ENCODE measurements at places on chromosomes 5 and 9.

- DNase-seq: no peak
Observed at GRCh38 chr5:72509401-72509800, 2.2 kb upstream of the ZNF366 start.

GRCh38 chr9:69324549-69325401 lies at the start of gene ENTREP1:
Gene ENTREP1 (plus strand): TSS chr9:69325215. CDS start chr9:69325310, 95 bp downstream.
- DNase-seq: peak; percentile 18

DNA sequence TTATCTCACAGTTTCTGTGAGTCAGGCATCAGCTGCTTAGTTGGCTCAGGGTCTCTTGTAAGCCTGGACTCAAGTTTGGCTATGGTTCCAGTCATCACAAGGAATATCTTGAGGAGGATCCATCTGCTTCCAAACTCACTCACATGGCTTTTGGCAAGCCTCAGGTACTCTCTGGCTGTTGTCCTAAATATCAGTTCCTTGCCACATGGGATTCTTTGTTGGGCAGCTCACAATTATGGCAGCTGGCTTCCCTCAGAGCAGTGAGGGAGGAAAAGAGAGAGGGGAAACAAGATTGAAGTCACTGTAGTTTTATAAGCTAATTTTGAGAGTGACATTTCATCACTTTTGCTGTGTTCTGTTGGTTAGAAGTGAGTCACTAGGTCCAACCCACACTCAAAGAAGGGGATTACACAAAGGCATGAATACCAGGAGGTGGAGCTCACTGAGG lies 144.5 kb downstream of the GCNT1 start:
- no peak for DNase-seq

- DNase-seq: no peak
Observed at GRCh38 chr5:71782393-71782770, 63.3 kb downstream of the CARTPT start.

DNA sequence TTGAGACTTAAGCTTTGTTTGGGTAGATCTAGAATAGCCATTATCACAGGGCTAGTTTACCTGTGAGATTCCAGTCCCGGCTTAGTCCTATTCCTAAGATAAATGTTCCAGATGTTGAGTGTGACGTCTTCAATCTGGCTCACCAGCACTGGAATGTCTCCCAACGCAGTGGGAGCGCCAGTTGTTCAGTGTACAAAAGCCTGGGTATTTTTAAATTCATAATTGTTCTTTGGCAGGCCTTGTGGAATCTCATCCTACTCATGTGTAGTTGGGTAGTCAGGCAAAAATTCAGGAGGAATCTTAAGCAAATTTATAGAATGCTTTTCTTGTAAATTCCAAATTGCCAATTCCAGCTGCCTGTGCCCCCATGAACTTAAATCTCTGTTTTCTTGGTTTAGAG lies 272.6 kb upstream of the KCNN2 start:
- no peak for DNase-seq

GRCh38 chr9:122133263-122133983 lies 26.2 kb downstream of the NDUFA8 start:
- no peak for DNase-seq

DNA sequence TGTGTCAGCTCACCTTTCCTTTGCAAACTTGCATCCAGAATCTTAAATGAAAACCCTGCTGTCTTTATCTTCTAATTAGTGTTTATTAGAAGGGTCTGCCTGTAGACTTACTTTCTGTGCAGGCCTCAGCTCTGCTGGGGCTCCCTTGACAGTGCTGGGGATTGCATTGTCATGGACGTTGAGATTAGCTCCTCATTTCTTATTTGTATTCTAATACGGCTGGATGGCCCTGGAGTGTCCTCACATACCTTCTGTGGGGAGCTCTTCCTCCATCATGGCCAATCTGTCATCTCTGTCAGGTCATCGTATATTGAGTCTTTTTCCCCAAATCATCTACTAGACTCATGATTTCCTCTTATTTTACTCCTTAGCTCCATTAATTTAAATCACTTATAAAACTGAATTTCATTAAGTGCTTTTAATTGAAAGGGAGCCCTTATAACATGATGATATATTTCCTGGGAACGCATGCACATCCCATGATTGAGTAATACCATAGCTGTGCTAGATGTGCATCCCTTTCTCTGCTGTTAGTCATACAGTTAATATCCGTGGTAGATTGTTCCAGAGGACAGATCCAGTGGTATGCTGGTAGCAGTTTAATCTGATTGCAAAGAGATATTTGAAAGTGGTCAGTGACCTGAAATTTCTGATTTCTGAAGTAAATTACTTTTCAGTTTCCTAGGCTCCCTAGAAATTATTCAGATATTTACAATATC lies 61.6 kb downstream of the ICE1 start:
- no peak for DNase-seq

GRCh38 chr5:96997265-96997859 lies 61.5 kb downstream of the LNPEP start:
- peak; percentile 67 for DNase-seq

DNA sequence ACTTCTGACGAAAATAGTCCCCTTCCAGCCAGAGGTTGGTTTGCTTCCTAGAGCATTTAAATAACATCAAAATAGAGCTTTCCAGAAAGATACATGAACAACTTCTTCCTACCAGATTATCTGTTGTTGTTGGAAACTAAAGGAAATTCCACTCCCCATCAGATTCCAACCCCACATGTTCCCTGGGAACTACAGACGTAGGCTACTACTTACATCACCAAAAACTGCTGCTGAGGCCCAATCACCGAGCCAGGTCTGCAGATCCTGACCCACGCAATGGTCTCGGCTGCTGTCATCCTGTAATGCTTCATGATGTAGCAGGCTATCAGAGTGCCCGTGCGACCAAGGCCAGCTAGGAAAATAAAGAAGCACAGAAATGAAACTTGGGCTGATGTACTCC lies 73.4 kb downstream of the HABP4 start:
- no peak for DNase-seq

DNA sequence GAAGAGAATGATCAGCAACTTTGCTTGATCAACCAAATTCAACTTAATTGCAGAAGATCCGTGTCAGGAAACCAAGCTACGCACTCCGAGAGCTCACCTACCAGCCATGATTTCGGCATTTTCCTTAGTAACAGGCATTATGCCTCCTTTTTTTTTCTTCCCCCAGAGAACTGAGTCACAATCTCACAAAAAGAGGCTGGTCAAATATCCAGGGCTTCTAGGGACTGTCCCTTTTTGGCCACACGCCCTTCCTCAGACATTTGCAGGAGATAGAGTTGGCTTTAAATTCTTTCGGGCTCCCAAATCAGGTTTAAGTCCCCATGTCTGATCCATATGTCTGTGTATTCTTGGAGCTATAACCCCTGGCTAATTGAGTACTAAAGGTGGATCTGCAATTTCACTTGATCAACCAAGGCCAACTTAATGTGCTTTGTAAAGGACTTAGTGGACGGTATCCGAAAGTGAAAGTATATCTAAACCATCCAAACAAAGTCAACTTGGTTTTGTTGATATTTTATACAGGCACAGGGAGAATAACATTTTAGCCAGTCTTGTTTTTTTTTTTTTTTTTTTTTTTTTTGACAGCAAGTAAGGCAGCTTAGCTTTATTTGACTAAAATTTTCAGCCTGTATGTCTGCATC lies 100.8 kb upstream of the TBCA start:
- no peak for DNase-seq

GRCh38 chr5:143228597-143229293 lies 174.7 kb downstream of the NR3C1 start:
- no peak for DNase-seq

DNA sequence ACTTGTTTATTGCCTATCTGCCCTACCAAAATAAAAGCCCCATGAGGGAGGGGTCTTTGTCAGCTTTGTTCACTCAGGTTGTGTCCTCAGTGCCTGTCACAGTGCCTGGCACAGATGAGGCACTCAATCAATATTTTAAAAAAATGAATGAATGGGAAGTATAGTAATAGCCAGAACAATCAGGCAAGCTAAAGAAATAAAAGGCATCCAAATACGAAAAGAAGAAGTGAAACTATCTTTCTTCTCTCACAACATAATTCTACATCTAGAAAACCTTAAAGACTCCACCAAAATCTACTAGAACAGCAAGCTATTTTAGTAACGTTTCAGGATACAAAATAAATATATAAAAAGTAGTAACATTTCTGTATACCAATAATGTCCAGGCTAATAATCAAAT lies 37.8 kb upstream of the C5orf63 start:
- no peak for DNase-seq

GRCh38 chr5:133129950-133130349 lies 78.1 kb downstream of the HSPA4 start:
- DNase-seq: no peak

Measured in astrocyte of the spinal cord (primary cell).